CD4-positive, alpha-beta T cell treated with Interferon alpha-2 for 1 hour (primary cell): ENCODE measurements at places on chromosomes 3 and 15.

GRCh38 chr3:124428372-124429128, 301.7 kb upstream of the UMPS start:
- no peak for DNase-seq

DNA sequence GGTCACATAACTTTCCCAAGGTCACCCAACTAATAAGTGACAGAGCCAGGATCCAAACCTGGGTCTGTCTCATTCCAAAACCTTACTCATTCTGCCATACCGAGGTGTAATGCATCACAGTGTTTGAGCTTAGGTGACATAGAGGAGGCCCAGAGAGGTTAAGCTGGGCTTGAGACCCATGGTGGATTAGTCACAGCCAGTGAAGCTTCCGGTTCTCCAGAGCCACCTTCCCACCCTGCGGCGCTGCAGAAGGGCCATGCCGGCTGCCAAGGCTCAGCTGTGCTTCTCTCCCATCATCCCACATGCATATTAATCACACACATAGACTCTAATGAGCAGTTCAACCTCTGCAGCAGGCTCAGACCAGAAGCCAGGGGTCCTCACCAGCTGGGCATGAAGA, 42.2 kb downstream of the SPSB4 start:
- no peak for DNase-seq

DNA sequence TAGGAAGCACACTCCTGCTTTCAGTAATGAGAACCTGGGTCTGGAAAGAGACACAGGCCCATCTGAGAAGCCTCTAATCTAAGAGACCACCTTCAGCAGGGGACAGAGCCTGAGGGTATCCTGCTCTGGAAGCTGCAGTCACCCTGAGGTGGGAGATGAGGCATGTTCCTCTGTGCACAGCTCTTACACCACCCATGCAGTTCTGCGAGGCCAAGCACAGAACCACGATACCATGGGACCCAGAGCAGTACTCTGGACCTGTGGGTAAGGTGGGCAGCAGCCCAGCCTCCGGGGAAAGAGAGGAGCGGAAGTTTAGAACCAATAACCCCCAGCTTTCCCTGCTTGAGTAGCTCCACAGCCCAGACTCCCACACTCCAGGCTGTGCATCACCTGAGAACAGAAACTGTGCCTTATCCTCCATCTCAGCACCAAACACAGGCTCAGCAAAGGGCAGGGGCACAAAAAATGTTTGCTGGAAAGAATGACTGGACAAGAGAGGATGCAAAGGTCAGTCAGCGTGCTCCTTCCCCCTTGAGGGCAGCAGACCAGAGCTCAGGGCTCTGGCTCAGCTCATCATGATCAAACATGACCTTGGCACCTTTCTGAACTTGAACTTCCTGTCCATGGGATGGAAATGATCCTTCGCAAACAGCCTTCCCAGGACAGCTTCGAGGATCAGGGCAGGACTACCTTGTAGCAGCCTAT, 43.1 kb downstream of the RBPMS2 start:
- DNase-seq: no peak

DNA sequence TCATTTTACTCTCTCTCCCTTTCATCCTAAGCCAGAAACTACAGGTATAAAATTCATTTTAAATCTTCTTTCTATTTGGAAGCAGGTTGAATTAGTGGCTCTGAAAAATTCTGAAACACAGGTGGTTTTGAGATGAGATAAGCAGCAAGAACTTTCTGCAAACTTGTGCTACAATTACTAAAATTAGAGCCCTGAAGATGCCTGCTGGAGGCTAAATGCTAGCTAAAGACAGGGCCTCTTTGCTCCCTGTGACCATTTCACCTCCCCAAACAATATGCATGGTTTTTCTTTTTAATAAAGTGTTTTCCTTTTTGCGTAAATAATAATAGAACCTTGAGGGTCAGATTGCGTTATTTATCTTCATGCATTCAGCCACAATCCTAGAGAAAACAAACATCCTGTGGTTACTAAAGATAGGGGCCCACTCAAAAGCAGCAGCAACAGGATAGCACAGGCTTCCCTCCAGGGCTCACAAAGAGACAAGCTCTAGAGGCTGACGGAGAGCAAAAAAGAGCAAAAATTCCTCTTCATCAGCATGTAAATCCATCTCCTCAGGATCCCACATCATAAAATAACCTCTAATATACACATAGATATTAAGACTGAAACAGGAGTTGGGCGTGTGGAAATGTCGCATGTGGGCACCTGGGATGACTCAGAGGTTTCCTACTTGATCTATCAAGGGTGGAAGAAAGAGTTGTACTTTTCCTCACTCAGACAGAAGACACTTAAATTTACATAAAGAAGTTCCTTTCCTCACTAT, 26.5 kb upstream of the CP start:
- no peak for DNase-seq
